Heart left ventricle (tissue), 16 donors: ENCODE measurements at places on chromosomes 12 and 14. TPM values are rescaled to one million over a fixed set of nuclear protein-coding genes. Genes with fewer than 3 reads are reported as not detected.

- no peak for DNase-seq
Measured at GRCh38 chr14:63650256-63650952, 8.7 kb upstream of the WDR89 start.

DNA sequence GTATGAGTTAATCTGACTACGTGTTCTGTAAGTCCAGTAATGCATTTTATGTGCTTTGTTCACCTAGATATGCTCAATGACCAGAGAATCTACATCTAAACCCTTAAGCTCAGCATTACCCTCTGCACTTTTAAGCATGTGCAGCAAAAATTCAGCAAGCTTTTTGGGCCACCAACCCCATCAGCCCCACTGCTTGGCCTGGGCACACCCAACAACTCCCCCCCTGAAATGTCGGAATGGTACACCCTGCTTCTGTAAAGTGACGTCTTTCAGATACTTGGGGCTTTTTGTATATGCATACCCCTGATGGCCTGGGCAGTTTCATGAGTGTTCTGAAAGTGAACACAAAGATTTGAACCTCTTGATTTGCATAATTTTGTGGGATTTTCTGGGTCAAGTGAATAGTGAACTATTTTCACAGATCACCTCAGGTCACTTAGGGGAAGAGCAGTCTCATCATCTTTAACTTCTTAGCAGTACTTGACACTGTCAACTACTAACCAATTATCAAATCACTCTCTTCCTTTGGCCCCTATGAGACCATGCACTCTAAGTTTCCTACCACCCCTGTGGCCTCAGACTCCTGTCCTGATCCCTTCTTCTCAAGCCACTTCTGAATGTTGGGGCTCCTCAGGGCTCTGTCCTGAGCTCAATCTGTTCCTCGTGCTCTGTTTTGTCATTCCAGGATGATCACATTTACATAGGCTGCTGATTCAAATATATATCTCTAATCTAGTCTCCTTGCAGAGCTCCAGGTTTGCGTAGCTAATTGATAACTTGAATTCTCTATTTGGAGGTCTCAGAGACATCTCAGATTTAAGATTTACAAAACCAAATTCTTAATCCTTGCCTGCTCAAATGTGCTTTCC, 36.3 kb upstream of the PPM1A start:
- no peak for DNase-seq

GRCh38 chr14:75200451-75200850, 24.0 kb upstream of the TMED10 start:
- no peak for DNase-seq

- no peak for DNase-seq
Measured at GRCh38 chr12:104263580-104264358, 39.8 kb upstream of the EID3 start.

DNA sequence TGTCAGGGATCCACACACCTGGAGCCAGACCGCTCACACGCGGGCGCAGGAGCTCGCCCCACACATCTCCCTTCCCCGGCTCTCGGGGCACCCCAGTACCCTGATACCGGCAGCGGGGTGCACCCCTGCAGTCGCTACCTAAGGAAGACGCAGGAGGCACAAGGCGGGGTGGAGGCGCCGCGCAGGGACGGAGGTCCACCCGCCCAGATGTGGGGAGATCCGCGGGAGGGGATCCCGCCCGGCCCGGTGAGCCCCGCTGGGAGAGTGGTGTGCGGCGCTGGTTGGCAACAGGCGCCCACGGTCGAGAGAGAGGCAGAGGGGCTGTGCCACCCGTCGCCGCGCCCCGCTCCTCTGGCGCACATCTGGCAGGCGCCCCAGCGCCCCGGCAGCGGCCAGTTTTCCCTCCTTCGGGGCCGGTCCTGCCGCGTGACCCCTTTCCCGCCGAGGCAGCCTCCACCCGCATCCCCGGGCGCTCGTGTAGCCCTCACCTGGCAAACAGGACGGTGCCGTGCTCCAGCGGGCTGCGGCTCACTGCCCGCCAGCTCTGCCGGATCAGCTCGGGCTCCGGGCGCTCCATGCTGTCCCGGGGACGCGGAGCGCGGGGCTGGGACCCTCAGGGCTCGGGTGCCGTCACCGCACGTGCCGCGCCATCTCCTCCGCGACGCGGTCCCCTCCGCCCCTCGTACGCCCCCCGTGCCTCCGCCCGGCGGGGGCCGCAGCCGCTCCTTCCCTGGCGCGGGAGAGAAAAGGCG, 469 bp downstream of the NGB start:
- DNase-seq = no peak

DNA sequence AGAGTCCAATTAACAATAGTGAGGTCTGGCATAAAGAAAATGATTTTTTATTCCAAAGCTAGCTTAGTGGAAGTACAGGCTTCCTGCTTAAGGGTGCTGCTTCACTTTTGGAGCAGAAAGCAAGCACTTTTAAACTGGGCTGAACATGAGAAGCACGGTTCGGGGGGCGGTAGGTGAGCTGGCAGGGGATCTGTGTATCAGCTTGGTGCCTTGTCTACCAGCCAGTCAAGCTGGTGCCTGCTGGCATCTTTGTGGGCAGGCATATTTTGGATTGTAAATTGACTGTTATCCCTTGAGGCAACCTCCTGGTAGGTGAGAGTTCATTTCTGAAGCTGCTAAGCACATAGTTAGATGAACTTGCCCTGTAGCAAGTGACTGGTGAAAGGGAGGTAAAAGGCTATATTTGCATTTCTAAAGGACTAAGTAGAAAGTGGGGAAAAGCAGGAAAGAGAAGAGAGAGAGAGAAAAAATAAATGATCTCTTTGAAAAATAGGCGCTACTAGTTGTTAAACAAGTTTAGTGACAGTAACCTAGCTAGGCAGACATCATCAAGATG, 121.1 kb upstream of the SYT10 start:
- peak; percentile 28 for DNase-seq

GRCh38 chr14:94621358-94622134, 9.4 kb downstream of the SERPINA3 start:
- DNase-seq = no peak

- no peak for DNase-seq
Measured at GRCh38 chr12:68865399-68866164, 57.6 kb downstream of the MDM2 start.

- DNase-seq = no peak
Measured at GRCh38 chr12:114430306-114430705, 24.4 kb upstream of the TBX5 start.

GRCh38 chr12:89707703-89708564, 704 bp downstream of the ATP2B1 start:
- peak; percentile 42 for DNase-seq

DNA sequence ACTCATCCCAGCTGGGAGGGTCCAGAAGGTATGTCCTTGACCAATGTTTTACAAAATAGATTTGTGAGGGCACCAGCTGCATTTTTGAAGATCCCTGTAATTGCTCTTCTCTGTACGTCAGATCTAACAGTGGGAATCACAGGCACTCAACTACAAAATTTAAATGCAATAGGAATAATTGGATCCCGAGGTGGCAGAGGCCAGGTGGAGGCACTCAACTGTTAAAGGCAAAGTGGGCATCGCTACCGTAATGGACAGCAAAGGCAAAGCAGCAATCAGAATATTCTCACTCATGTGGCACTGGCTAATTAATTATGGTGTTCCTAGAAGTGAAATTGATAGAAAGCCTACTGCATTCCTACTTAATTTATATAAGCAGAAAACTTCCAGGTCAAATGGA, 27.9 kb upstream of the PSMC1 start:
- DNase-seq = no peak

- no peak for DNase-seq
Measured at GRCh38 chr12:29510591-29511185, 13.2 kb upstream of the OVCH1 start.

DNA sequence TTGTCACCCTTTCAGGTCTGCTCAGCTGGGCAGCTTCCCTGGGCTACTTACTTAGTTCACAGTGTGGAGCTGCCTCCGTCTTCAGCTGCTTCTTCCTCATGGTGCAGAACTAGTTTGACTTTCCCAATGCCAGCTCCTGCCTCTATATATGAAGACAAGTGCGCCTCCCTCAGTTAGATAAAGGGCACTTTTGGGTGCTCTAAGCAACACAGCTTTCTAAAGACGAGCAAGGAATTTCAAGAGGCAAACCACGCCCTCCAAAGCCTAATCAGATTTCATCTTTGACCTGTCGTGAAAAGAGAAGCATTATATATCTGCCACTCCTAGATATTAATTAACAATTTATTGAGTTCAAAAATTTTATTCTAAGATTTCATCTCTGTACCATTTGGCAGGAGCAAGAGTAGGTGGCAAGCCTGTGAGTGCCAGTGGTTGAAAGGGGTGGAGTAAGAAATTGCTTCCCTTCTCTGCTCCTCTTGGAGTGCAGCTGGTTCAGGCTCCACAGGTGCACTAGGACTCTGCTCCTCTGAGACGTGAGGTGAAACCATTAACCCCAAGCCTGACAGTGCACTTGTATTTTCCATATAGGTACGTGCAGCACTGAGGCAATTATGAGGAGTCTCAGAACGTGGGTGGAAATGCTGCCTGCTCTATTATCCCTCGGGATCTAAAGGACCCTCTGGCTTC, 2.1 kb upstream of the SLC11A2 start:
- DNase-seq = no peak

- DNase-seq = no peak
Measured at GRCh38 chr14:41650802-41651201, 44.1 kb downstream of the LRFN5 start.

GRCh38 chr14:35821564-35822411, 4.3 kb upstream of the BRMS1L start:
- no peak for DNase-seq

DNA sequence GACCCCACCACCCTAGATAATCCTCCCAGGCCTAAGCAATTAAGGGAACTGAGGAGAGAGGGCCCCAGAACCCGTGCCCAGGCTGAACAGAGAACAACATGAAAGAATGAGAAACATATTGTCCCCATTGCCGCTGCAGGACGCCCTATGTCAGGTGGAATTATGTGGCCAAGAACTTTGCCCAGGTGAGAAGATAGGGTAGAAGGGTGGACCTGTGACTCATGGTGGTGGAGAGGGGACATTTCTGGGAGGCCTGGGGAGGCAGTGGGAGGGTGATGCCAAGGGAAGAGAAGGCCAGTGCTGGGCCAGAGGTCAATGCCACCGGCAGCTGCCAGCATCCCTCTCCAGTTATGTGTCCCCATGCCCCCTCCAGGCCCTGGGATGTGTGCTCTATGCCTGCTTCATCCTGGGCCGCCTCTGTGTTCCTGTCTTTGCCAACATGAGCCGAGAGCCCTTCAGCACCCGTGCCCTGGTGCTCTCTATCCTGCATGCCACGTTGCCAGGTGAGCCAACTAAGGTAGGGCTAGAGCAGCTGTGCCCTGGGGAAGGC, 15.5 kb downstream of the SOAT2 start:
- DNase-seq = peak; percentile 5

DNA sequence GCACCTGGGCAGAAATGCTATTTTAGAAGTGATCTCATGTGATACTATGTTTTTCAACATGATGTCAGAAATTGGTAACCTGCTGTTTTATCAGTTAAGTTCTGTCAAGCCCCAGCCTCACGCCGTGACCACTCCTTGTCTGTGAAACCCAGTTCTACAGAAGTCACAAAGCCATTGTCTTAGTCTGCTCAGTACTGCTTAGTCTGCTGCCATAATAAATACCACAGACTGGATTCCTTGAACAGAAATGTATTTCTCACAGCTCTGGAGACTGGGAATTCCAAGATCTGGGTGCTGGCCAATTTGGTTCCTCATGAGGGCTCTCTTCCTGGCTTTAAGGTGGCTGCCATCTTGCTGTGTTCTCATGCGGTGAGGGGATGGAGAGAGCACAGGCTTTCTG, 176.9 kb downstream of the PRKCH start:
- DNase-seq = no peak

GRCh38 chr12:103518899-103519298, 23.1 kb upstream of the C12orf42 start:
- no peak for DNase-seq

GRCh38 chr12:31368666-31369361, 42.9 kb upstream of the SINHCAF start:
- no peak for DNase-seq

DNA sequence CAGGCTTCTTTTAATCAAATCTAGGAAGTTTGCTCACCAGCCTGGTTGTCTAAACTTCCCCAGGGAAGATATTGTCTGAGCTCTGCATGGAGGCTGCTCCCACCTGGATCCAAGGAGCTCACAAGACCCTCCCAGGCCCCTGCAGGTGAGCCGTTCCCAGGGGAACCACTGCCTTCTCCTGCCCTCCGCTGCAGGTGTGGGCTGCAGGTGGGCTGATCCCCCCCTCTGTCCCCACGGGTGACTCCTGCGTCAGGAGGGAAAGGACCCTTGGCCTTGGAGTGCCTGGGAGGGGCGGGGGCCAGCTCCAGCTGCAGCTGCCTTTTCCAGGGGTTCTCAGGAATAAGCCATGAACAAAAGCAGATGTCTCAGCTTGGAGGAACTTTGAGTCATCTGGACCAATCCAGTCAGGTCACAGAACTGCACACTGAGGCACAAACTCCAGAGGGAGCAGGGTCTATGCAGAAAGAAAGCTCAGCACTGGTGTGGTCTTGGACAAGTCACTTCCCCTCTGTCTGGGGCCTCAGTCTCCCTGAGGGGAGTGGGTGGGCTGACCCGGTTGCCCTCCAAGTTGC, 246.6 kb upstream of the RTL1 start:
- DNase-seq = no peak

DNA sequence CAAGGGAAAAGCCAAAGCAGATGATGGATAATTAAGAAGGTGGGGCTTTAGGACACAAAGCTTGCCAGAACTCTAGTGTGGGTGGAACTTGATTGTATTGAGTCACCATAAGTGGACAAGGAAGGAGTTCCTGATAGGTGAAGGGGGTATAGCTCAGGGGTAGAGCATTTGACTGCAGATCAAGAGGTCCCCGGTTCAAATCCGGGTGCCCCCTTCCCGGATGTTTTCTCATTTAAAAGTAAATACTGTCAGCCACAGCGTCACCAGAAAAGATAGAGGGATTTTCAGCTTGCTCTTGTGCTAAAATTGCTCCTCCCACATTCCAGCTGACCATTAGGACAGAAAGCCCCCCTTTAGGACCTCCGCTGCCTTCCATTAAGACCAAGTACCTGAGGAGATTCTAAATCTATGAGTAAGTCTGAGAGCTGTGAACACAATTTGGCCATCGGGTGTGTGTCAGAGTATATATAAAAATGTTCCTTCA, 36.6 kb downstream of the DCAF4 start:
- no peak for DNase-seq

GRCh38 chr12:121626853-121627640, 717 bp downstream of the ORAI1 start:
- peak; percentile 57 for DNase-seq

GRCh38 chr14:57319636-57320192, 50.9 kb downstream of the AP5M1 start:
- no peak for DNase-seq

- DNase-seq = no peak
Measured at GRCh38 chr12:122845041-122845864, 10.0 kb downstream of the HIP1R start.

TAS2R7 gene
- not detected for total RNA-seq

CCDC198 gene
- not detected for total RNA-seq

MAGOHB gene
- total RNA-seq = 18.1 TPM

ATP6V1D gene
- total RNA-seq = 130 TPM

SLC8A3 gene
- not detected for total RNA-seq

GPX2 gene
- not detected for total RNA-seq

NPAS3 gene
- 0.20 TPM for total RNA-seq

EIF2S3B gene
- 0.84 TPM for total RNA-seq

RNASE9 gene
- total RNA-seq = not detected

WSCD2 gene
- 0.46 TPM for total RNA-seq

SLC11A2 gene
- 18.7 TPM for total RNA-seq

RAB15 gene
- 32.6 TPM for total RNA-seq

SYCP3 gene
- total RNA-seq = not detected

CLEC4D gene
- total RNA-seq = 0.14 TPM

PTGDR gene
- total RNA-seq = 0.58 TPM
